Stimulated activated CD8-positive, alpha-beta memory T cell treated with anti-CD3 and anti-CD28 coated beads, Interleukin-4, amount 100 ng/mL, for 1 hour (primary cell): ENCODE measurements at places on chromosomes 5 and 9.

DNA sequence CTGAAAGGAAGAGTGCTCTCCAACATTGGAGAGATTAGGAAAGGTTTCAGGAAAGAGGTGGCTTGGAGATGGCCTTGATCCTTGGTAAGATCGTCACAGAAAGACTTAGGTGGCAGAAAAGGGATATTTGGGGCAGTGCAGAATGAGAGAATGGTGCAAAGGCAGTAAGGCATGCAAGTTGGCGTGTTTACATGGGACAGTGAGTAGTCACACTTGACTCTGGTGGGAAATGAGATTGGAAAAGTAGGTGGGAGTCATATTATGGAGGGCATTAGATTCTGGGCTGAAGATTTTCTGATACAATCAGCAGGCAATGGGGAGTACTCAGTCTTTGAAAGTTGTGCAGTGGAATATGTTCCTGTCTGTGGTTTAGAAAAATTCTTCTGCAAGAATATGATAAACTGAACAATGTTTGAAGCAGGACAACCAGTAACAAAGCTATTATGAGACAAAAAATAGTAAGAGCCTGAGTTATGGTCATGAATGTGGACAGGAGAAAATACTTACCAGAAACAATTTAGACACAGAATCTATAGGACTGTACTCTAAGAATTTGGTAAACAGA is 76.2 kb upstream of the ANKRD55 start:
- DNase-seq: no peak

GRCh38 chr9:112380102-112380824 is at the start of gene HSDL2:
TSS of gene HSDL2 (plus strand) at chr9:112380108. CDS start at chr9:112380164, 56 bp downstream.
- DNase-seq: no peak

DNA sequence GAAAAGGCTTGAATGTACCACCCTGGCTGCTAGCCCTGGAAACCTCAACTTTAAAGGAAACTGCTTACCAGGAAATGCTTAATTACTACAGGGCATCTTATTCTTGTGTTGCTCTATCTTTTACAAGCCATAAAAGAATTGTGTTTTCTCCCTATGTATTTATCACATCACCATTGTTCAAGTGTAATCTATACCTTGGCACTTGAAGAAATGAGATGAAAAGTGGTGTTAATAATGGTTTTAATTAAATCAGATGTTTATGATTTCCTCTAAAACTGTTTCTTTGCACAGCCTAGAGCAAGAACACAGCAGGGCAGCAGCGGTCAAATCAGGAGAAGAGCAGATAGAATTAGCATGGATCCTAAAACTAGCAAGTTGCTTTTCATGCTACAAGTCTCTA is 131.8 kb upstream of the RGMB start:
- DNase-seq: no peak

DNA sequence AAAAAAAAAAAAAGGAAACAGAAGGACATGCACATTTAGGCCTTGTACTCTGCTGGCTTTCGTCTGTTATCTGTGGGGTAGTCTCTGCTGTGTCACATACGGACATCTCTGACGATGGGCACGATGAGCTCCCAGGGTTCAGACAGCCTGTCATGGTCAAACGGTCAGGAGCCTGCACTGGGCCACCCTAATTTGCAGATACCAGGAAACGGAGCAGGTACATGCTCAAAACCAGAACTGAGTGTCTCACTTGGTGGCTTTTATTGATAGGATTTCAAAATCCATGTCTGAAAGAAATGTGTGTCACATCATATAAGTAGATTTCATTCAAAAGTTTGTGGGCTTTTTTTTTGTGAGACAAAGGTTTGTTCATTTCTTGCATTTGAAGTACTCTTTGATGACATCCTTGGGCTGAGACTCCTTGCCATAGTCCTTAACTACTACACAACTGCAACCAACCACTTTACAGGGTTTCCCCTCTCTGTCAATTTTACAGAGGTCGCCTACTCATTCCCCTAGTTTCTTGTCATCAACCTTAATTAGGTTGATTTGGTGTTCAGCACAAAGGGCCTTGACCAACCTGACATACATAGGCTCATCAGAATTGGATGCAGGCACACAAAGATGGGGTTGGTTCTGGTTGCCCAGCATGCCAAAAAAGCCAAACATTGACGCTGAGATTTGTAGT is 9.0 kb downstream of the CKMT2 start:
- no peak for DNase-seq

DNA sequence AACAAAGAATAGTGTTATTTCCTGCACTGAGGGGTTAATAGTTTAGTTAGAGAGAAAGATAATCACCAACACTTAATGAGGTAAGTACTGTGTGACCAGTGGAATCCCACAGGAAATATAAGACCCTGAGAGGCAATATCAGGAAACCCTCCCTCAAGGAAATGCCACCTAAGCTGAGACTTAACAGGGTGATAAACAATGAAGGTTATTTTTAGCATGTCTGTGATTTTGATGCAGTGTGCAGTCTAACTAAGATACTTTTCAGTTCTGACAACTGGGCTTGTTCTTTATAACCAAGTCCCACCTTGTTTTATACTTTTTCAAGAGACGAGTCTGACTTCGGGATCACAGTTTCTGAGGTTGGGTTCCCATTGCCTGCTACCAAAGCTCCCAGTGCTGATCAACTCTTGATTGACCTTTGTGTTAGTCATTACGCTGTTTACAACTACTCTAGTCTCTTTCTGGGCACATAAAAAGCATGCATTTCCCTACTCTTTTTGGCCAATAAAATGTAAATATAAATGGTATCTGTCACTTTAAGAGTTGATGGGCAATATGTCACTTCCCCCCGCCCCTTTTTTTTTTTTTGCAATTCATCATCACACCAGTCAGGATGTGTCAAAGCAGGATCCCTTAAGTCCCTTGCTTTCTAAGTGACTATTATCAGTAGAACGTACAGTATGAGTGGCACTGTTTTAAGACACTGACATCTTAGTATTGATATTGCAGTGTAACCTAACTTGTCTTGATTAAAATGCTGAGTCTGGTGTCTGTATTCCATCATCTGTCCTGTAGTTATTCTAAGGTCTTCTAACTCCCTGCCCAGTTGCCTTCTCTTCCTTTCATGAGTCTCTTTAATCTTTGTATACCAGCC is 31.4 kb downstream of the C6 start:
- DNase-seq: no peak
